ENCODE measurements at places on chromosomes 5 and 9.

DNA sequence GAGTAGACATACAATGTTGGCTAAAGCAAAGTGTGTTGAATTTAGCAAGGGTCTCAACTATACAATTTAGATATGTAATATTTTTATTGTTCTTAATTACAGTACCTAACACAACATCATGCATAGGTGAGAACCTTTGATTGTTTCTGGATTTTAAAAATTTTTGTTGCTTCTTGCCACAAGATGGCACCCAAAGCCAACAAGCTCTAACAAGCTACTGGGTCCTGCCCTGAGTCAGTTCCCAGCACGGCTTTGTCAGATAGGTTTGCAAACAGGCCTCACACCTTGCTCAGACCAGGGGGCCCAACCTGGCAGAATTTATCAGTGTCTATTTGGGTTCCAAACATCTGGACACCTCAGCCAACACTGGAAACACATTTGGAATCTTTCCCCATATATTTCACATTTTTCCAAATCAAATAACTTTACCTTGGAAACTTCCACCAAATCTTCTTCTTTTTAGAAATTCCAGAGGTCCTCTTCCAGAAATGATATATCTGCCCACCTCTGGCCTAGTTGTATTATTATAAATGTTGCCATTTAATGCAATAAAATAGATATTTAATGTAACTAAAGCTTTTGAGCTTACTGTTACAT, 49.5 kb upstream of the EGFLAM start:
- DNase-seq: no peak

- DNase-seq: no peak
Observed at GRCh38 chr5:24073107-24073506, 565.7 kb downstream of the PRDM9 start.

GRCh38 chr5:38765399-38765861, 80.4 kb upstream of the OSMR start:
- no peak for DNase-seq

- DNase-seq: no peak
Observed at GRCh38 chr9:89952401-89952800, 347.6 kb downstream of the GADD45G start.

DNA sequence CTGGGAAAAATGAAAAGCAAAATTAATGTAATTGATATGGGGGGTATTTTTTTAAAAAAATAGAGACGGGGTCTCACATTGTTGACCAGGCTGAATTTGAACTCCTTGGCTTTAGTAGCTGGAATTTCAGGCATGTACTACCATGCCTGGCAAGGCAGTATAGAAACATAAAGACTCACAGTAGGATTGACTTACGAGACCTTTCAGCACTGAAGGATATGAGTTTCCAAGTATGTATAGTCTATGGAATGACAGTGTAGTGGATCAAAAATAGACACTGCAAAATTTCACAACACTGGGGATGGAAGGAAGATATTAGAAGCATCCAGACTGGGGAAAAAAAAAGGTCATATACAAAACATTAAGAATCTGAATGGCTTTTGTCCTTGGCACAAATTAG, 6.8 kb downstream of the DCP2 start:
- DNase-seq: no peak
